T47D (cell line): ENCODE measurements at places on chromosomes 1 and 21.
A peak's percentile ranks its signal among the peaks of the same experiment; 100 is the strongest.

GRCh38 chr1:228091084-228091483 is 8.6 kb downstream of the ARF1 start:
- DNase-seq, result no peak

DNA sequence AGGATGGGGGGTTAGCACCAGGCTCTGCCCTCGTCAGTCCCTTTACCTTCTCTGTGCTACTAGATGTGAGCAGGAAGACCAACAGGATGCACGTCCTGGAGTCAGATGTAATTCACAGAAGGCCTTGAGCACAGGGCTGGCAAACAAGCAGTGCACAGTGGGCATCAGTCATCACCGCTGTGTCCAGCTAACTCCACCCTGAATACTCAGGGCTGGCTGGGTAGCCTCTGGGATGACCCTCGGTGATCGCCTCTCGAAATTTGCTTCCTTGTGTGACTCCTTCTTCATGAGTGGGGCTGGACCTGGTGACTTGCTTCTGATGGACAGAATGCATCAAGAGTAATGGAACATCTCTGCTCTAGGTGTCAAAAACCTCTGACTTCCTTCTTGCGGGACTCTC is 92.2 kb upstream of the TMPRSS2 start:
- DNase-seq, result no peak

DNA sequence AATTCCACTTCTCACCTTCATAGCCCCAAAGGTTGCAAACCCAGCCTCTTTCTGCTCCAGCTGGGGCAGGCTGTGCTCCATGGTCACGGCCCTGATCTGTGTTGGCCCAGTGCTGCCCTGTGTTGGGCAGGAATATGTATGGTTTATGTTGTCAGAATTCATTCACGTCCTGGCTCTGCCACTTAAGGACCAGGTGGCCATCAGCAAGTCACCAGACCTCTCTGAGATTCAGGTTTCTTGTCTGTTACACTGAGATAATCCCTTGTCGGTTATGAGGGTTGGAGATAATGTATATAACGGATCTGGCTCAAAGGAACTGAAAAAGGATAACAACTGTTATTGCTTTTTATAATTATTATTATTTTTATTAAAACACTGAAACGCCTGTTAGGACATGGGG is 39.1 kb upstream of the SELENON start:
- DNase-seq, result no peak

GRCh38 chr1:17668624-17669175 is 86.4 kb upstream of the ACTL8 start:
- no peak for DNase-seq

DNA sequence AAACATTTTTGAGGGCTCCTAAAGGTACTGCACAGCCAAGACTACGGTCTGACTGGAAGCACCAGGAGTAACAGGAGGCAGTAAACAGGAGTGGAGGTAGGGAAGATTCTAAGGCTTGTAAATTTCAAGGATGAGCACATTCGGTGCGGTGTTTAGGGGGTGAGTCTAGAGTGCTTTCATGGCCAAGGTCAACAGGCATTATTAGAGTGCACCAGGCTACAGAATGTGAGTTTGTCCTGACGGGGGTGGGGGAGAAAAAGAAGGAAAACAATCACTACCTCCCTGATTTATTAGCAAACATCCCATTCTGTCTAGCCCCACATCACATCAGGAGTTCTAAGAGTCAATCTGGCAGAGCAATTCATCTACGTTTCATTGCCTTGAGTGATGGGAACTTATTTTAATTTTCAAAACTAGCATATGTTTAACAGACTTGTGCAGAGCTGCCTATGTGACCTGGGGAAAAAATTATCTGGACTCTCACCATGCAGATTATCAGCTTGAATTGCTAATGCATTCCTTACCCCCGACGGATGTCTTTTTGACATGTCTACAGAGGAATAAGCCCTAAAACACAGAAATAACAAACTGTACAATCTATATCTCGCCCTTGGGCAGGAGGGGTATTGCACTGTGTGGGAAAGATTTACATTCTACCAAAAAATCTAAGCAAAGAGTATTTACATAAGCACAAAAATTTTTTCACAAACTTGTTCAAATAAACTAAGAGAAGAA is 45.0 kb downstream of the APP start:
- peak; percentile 20 for DNase-seq

- no peak for DNase-seq
These were observed 1527.3 kb upstream of the TPTE start for GRCh38 chr21:8993943-8994639.

- no peak for DNase-seq
These were observed 661.4 kb downstream of the MRPL39 start for GRCh38 chr21:24945910-24946309.

DNA sequence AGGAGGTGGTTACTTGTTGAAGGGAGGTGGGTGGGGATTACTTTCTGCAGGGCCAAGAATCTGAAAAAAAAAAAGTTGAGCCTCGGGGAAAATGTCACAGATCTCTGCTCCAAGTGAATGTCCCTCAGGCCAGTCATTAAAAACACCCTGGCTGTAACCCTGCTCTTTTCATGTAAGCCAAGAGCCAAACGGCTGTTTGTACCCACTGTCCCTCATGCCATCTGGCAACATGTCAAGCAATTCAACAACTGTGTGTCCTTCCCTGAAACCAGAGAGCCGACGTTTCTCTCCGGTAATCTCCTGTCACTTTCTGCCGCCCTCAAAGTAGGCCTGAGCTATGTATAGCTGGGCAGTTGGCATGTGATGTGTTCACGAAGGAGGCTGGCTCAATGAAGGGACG is 14.7 kb downstream of the CASQ2 start:
- peak; percentile 7 for DNase-seq

- peak; percentile 35 for DNase-seq
These were observed 500.3 kb upstream of the C1orf87 start for GRCh38 chr1:60573726-60574409.

DNA sequence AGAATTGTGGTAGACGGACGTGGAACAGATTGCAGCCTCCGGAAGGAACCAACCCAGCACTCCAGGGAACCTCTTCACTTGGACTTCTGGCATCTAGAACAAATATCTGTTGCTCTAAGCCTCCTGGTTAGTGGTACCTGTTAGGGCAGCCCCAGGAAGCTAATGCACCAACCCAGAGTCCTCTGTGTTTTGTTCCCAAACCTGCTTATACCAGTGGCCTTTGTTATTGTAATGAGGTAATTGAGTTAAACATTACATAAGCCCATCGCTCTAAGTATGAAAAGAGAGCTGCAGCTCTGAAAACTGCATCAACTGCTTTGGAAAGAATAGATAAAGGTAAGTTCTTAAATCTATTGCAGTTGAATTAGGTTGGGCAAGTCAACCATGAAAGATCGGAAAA is 516.7 kb downstream of the NPHP4 start:
- no peak for DNase-seq

DNA sequence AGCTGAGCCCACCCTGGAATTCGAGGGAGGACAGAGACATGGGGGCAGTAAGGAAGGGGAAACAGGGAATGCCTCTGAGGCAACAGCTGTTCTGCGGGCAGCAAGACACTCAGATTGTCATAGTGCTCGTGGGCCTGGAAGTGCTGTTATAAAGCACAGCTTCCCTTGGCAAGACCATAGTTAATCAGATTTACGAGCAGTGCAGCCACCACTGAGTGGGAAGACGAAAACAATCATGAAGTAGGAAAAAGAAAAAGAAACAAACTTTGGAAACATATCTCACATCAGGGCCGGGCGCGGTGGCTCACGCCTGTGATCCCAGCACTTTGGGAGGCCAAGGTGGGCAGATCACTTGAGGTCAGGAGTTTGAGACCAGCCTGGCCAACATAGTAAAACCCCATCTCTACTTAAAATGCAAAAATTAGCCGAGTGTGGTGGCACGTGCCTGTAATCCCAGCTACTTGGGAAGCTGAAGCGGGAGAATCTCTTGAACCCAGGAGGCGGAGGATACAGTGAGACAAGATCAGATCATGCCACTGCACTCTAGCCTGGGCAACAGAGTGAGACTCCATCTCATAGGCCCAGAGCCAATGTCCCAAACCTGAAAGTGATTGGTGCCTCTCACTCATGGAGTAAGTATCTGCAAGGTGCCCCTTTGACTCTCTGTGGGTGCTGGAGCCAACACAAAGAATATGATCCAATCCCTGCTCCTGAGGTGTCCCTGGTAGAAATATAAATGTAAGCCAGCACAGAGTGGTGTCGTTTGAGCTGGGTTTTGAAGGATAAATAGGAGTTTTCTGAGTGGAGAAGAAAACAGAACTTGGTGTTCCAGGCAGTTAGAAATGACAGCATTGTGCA is 55.6 kb upstream of the GPR153 start:
- no peak for DNase-seq

DNA sequence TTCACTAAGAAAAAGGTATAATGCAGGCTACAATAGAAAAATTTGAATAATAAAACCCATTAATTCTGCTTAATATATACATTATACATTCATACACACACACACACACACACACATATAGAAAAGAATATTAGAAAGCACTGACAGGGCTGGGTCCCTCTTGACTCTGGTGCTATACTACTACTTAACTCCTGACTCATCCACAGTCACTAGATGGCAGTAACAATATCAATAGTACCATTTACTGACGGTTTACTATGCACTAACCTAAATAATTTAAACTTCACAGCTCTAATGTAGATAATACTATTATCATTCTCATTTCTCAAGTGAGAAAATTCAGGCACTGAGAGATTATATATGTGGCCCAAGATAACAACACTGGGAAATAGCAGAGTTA is 87.5 kb downstream of the COP1 start:
- DNase-seq, result peak; percentile 11

DNA sequence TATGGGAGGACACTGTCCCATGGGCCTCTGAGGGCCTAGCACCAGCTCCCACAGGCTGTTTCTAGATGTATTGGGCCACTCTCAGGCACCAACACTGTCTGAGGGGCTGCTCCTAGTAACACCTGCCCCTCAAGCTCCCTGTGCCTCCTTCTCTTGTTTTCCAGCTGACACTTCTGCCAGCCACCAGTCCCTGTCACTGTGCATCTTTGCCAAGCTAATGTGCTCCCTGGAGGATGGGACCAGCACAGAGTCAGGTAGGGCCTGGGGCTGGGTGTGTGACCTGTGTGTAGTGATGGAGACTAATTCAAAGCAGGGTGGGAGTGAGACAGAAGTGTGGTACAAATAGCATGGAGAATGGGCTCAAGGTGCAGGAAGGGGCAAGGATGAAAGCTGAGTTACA is 29.4 kb upstream of the MAGOH start:
- no peak for DNase-seq
